ENCODE measurements at places on chromosomes 3 and 15.

- no peak for DNase-seq
These were observed 70.9 kb upstream of the PLXNA1 start for GRCh38 chr3:126912027-126912422.

DNA sequence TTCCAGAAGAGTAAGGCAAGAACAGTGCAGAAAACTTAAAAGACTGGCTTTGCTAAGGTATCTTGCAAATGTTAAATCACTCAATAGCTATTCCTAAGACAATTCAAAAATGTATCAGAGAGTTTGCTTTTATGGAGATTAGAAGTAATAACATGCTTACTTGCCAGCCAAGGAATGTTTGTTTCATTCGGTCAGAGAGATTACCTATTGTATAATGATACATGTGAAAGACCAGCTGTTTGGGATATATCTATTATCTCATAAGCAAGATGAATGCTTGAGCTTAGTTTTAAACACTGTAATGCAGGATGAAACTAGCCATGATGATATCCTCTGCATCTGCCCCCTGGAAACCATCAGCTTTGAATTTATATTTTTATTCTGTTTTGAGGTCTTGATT lies 70.7 kb downstream of the MAP2K5 start:
- DNase-seq = no peak

DNA sequence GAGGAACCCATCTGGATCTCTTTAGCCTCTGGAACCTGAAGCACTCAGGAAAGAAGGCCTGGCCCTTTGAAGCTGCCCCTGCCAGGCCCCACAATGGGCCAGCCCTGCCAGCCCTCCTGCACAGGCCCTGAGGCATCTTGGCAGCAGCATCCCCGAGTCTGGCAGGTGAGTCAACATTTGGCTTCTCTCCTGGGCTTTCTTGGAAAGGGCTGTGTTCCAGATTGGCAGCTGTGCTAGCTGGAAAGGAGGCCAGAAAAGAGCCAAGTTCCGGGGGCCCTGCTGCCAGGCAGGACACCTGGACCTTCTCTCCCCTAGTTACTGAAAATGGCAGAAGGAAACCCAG lies 187.2 kb downstream of the SHQ1 start:
- DNase-seq = no peak

DNA sequence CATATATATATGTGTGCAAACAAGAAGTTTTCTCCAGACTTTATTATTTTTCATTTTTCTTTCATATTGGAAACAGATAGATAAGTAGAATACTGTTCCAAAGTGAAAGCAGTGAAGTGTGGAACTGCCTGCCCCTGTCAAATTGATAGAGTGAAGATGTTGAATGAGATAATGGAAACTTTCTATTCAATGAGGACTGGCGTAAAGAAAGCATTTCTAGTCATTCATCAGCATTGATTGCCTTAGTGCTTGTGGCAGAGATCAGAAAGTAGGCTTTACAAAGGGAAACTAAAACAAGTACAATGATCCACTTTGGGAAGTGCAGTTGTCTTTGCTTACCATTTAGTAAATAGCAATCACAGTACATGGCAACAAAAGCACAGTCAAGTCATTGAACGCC lies 300.0 kb downstream of the CADM2 start:
- no peak for DNase-seq

GRCh38 chr15:48176112-48176511 lies 2.0 kb downstream of the MYEF2 start:
- DNase-seq = no peak

DNA sequence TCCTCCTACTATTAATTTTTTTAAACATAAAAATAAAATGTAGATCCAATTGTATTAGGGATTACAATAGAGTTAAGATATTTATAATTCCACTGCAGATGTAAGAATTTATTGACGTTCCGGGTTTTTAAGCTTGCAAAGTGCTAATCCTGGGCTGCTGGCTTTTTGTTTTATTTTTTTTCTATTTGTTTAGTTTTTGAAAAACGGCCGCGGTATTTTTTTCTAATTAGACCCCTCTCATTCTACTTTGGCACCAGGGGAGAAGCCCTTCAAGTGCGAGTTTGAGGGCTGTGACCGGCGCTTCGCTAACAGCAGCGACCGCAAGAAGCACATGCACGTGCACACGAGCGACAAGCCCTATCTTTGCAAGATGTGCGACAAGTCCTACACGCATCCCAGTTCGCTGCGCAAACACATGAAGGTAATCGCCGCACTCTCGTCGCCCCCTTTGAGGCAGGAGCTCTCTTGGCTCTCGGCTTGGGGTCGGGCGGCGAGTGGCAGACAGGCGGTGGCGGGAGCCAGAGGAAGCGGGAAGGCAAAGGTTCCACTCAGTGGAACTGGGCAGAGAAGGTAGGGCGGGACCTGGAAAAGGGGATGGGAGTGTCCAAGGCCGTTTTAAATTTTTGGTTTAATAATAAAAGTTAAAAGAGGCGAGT lies 3.2 kb downstream of the ZIC1 start:
- no peak for DNase-seq

DNA sequence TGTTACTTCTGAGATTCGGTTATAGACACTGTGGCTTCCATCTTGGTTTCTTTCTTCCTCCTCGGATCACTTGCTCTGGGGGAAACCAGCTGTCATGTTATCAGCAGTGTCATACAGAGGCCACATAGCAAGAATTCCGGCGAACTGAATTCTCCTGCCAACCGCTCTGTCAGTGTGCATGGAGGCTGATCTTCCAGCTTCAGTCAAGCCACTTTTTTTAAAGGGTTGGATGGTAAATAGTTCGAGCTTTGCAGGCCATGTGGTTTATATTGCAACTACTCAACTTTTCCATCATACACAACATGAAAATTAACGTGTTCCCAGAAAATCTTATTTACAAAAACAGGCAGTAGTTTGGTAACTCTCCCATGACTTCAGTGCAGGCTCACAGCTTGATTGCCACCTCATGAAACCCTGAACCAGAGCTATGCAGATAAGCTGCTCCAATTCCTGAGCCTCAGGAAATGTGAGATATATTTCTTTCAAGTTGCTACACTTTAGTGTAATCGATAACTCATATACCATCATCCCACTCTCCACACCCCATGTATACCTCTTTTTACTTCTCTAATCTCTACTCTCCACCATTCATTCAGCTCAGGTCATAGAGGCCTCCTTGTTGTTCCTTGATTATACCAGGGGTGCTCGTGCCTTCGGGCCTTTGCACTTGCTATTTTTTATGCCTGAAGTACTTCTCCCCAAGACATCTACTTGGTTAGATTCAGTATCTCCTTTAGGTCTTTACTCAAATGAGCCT lies 7.2 kb downstream of the RPL22L1 start:
- no peak for DNase-seq

GRCh38 chr3:89212619-89213018 lies 105.2 kb downstream of the EPHA3 start:
- DNase-seq = no peak

DNA sequence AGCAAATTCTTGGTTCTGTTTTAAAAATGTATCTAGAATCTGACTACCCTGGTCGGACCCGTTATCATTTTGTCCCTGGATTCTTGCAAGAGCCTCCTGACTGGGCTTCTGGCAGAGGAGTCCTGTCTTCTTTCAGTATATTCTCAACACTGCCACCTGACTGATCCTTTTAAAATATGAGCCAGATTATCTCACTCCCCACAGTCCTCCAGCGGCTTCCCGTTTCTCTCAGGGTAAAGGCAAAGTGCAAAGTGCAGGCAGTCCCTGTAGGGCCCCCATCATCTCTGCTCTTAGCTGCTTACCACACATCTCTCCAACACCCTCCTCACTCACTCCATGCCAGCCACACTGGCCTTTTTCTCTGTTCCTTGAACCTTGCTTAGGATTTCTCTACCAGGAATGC lies 28.4 kb downstream of the CRTC3 start:
- DNase-seq = no peak

DNA sequence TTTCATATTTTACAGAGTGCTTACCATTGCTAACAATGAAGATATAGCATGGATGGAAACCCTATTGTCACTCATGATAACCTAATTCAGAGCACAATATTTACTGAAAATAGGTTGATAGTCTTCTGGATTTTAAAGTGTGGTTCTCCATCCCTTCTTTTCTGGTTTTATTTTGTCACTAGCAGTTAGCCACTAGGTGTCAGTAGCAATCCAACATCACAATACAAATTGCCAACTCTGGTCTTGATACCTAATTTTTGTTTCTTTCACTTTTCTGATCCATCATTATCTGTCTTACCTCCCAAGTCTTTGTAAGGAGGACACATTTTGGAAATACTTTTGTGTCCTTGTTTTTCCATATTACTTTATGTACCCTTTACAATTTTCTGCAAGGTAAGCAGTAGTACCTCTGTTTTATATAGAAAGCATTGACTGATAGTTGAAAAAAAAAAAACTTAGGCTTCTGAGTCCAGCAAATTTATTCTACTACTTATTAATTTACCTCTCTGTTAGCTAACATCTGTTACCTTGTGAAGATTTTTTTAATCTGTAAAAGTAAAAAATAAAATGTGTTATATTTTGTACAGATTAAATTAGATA lies 28.3 kb upstream of the CRYBG3 start:
- no peak for DNase-seq

GRCh38 chr15:66955871-66956585 lies 109.4 kb upstream of the SMAD3 start:
- no peak for DNase-seq

DNA sequence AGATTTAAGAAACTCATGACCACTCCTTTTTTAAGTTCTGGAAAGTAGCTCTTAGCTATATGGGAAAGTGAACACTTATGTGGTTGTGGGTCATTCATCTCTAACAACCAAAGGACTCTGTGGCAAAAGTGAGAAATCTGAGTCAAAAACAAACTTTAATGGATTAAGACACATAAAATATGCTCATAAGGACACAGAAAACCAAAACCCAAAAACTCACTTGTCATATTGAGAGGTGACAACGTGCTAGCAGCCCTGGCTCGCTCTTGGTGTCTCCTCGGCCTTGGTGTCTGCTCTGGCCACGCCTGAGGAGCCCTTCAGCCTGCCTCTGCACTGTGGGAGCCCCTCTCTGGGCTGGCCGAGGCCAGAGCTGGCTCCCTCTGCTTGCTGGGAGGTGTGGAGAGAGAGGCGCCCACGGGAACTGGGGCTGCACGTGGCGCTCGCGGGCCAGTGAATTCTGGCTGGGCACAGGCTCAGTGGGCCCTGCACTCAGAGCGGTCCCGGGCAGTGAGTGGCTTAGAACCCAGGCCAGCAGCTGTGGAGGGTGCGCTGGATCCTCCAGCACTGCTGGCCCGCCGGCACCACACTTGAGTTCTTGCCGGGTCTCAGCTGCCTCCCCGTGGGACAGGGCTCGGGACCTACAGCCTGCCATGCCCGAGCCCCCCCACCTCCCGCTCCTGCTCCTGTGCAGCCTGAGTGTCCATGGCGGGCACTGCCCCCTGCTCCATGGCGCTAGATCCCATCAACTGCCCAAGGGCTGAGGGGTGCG lies 30.3 kb upstream of the SKIL start:
- DNase-seq = no peak

GRCh38 chr15:69165637-69166025 lies 5.2 kb downstream of the GLCE start:
- no peak for DNase-seq

GRCh38 chr3:119637679-119638477 lies 22.5 kb downstream of the POPDC2 start:
- no peak for DNase-seq
